ENCODE measurements at places on chromosomes 3 and 15. TPM values are rescaled to one million over a fixed set of nuclear protein-coding genes. Genes with fewer than 3 reads are reported as not detected.

The ZBED2 gene
- polyA plus RNA-seq = not detected

GRCh38 chr3:120473389-120473788, 22.6 kb upstream of the FSTL1 start:
- no peaks in the 10 kb centered on the region for H3K27me3 ChIP-seq
- H3K4me3 ChIP-seq = no peak overlapping the region
- H3K4me1 ChIP-seq = no peaks in the 10 kb centered on the region
- no peak overlapping the region for H3K27ac ChIP-seq

DNA sequence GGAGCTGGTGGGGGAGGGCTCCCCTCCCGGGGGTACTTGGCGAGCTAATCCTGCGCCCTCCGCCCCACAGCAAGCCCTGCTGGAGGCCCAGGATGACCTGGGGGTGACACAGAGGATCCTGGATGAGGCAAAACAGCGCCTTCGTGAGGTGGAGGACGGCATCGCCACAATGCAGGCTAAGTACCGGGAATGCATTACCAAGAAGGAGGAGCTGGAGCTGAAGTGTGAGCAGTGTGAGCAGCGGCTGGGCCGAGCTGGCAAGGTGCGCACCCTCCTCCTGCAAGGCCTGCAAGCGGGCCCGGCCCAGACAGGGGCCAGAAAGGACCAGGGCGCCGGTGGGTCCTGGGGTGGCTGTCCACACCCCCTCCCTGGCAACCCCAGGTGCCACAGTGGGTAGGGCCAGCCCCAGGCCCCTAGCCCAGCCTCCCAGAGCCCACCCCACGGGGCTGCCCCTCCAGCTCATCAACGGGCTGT, 56.5 kb downstream of the SEMA3G start:
- no peaks in the 10 kb centered on the region for H3K36me3 ChIP-seq
- no peak overlapping the region for H3K27ac ChIP-seq
- no peak for DNase-seq
- no peak overlapping the region for H3K4me3 ChIP-seq
- H3K27me3 ChIP-seq = no peaks in the 10 kb centered on the region
- H3K4me1 ChIP-seq = no peaks in the 10 kb centered on the region

The TRIP4 gene
- polyA plus RNA-seq = 10.4 TPM

- no peaks in the 10 kb centered on the region for H3K4me1 ChIP-seq
- H3K27ac ChIP-seq = no peak overlapping the region
- DNase-seq = no peak
- no peaks in the 10 kb centered on the region for H3K36me3 ChIP-seq
Observed at GRCh38 chr15:37967788-37968187, 33.3 kb downstream of the TMCO5A start.
